Muscle of leg (tissue), 16 donors: ENCODE measurements at places on chromosomes 12 and 14. TPM values are rescaled to one million over a fixed set of nuclear protein-coding genes. Genes with fewer than 3 reads are reported as not detected.

DNA sequence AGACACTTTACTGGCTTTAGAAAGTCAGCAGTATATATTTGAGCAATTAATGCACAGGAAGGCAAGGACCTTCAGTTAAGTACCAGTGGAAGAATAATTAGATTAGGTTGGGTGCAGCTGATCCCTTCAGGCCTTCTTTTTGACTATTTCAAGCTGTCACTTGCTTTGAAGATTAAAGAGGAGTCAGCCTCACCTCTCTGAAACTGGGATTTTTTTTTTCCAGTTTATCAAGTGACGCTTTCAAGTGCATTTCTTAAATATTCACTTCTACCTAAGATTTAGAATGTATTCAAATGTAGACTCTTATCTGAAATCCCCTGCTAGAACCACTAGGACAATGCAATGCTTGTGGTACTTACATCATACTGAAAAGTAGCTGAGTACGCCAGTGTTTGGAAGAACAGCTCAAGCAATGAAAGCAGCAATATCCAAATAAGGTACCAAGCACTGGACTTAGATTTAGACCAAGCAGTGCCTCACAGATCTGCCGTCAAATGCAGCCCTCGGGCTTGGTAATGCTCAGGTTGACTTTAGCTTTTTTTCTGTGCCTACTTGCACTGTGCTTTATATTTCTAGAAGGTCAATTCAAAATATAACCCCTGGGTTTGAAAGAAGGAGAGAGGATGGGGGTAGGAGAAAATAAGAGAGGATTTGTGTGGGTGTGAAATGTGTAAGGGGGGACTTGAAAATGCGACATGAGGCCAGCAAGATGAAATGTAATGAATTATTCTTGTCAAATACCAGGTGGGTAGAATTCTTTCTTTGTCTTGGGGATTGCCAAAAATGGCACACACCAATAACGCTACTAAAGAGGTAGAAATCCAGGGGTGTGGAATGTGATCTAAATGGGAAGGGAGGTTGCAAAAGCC is 3.7 kb upstream of the FERMT2 start:
- no peak for DNase-seq

DNA sequence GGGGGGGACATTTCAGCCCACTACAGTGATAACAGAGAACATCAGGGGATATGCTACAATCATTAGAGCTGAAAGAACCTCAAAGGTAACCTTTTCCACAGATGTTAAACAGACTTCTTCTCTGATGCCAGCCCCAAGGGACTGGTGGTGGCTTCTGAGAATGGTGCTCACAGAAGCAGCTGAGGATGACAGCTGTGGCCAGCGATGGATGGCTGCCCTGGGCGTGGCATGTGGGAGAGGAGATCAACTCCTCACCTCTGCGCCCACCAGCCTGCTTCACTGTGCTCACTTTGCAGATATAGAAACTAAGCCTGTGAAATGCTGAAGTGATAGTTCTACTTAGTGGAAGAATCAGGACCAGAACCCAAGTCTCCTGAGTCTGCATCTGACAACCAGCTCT is 33.0 kb downstream of the FOXN3 start:
- DNase-seq: peak; percentile 73

DPPA3 gene
- total RNA-seq: not detected

GRCh38 chr12:117134059-117134458 is 34.8 kb upstream of the TESC start:
- peak; percentile 78 for DNase-seq

DNA sequence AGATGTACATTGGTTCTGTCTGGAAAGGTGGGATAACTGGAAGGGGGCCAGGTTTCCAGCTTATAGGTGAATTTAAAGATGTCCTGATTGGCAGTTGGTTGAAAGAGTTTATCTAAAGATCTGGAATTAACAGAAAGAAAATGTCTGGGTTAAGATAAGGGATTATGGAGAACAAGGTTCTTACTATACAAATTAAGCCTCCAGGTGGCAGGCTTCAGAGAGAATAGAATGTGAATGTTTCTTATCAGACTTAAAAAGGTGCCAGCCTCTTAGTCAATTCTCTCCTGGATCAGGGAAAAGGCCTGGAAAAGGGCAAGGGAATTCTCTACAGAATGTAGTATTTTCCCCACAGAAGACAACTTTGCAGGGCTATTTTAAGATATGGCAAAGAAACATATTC is 53.1 kb downstream of the CNTN1 start:
- no peak for DNase-seq

GRCh38 chr12:108850854-108851573 is 6.4 kb downstream of the SSH1 start:
- DNase-seq: peak; percentile 72
